NCI-H1048 (cell line): ENCODE measurements at places on chromosomes 11 and 22.

GRCh38 chr22:19916941-19917340 is 24.6 kb upstream of the COMT start:
- DNase-seq, result no peak

GRCh38 chr11:125167292-125167953 is 2.9 kb downstream of the PKNOX2 start:
- DNase-seq, result no peak

DNA sequence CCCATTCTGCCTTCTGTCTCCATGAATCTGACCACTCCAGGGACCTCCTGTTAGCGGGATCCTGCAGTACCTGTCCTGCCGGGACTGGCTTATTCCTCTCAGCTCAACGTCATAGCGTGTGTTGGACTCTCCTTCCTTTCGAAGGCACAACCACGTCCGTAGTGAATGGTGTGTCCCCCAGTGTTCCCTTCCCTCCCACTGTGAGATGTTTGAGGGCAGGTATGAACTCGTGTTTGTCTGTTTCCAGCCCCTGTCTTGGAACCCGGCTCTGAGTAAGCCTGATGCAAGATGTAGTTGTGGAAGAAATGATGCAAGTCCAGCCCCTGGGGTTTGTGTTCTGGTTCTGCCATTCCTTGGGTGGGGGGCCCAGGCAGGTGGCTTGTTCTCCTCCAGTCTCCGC is 10.5 kb upstream of the MYEOV start:
- no peak for DNase-seq

GRCh38 chr11:134501406-134502152 is 89.5 kb upstream of the B3GAT1 start:
- DNase-seq, result no peak

DNA sequence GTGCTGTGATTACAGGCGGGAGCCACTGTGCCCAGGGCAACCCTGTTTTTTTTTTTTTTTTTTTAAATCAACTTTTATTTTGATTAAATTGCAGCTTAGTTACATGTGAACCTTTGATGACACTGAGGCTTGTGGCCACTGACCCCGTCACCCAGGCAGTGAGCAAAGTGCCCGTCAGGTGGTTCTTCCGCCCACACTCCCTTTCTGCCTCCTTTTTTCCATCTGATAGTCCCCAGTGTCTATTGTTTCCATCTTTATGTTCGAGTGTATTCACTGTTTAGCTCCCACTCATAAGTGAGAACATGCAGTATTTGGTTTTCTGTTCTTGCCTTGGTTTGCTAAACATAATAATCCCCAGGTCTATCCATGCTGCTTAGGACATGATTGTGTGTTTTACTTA is 110.9 kb upstream of the GRK3 start:
- no peak for DNase-seq

DNA sequence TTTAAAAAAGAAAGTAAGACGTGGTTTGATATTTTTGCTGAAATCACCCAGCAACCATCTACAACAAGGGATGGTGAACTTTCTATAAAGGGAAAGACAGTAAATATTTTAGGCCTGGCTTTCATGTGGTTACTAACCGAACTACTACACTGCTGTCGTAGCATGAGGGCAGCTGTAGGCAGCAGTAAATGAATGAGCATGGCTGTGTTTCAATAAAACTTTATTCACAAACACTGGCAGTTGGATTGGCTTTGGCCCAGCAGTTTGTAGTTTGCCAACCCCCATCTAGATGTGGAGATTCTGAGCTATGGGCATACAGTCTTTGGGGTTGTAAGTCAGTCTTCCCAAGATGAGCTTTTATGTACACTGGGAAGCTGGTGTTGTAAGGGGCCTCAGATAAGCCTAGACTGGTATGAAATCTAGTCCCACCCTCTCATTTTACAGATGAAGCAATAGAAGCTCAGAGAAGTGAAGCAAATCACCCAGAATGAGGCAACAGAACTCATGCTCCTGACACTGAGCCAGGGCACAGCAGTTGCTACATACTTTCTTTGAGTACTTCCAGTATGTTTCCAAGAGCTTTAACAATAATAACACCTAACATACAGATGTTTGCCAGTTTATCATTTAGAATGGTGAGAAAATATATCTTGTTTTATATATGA is 204.4 kb downstream of the ADAMTS15 start:
- no peak for DNase-seq

- no peak for DNase-seq
These were observed 27.8 kb downstream of the MORC2 start for GRCh38 chr22:30940685-30941362.

DNA sequence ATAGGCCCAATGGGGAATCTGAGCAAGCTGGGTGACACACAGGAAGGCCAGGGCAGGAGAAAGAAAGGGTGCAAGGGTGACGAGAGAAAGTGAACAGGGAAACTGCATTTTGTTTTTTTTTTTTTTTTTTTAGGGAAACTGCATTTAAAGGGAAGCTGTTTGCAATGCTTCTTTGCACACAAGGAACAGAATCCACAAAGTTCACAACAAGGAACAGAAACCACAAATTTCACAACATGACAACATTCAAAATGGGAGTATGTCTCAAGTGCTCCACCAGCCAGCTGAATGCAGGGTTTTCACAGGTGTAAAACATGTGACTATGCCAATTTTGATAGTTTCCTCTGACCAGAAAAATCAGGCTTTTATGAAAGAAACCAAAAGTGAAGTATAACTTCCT is 6.8 kb upstream of the PLAAT3 start:
- DNase-seq, result no peak

- DNase-seq, result no peak
These were observed 2.0 kb downstream of the SIPA1 start for GRCh38 chr11:65639623-65640482.

- no peak for DNase-seq
These were observed 9.9 kb downstream of the MS4A15 start for GRCh38 chr11:60766547-60766946.

GRCh38 chr22:35551549-35552177 is 11.0 kb downstream of the RASD2 start:
- no peak for DNase-seq

DNA sequence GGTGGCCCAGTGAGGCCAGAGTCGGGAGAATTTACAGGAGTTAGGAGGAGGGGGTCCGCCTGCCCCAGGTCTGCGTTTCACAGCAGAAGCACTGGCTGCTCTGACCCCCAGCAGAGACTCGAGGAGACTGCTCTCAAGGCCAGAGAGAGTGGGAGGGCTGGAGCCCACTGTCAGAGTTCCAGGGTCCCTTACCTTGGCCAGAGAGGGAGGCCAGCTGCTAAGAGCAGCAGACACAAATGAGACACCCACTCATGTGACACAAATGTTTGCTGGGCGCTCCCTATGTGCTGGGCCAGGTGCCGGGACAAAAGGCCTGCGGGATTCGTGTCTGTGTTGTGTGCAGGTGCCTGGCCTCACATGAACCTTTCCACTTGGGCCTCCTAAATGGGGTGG is 2.8 kb upstream of the TNFRSF13C start:
- no peak for DNase-seq

- DNase-seq, result no peak
These were observed 26.8 kb upstream of the TSKU start for GRCh38 chr11:76756341-76756741.

DNA sequence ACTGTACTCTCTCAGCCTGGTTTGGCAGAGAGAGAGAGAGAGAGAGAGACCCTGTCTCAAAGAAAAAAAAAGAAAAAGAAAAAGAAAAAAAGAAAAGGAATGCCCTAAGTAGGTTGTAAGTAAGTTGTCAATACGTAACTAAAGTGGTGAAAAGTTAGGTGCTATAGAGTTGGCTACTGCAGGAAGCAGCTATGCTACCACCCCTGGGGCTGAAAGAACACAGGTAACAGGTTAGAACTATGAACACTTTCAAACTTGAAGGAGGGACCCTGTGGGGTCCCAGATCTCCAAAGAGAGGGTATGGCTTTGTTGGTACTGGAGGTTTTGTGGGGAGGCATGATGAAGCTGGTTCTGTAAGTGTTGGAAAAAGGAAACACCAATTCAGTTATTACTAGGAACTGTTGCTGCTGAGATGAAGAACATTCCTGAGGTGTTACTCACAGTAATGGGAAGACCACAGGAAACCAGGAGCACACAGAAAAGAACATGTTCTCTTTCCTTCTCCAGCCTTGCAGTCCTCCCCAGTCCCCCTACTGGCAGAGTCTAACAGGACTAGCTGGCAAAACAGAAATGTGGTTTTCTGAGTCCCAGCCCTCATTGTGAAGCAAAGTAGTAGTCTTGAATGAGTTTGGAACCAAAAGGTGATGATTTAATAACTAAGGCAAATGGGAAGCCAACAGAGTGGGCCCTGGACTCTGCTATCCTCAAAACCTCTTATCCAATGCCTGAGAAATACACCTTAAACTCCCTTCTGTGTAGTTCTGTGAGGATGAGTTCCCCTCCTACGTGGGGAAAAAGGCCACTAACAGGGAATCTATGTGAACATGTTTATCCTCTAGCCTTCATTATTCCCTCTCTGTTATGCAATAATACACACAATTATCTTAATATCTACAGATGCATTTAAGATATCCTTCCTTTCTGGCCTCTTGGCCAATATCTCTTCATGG is 427.0 kb upstream of the DDI1 start:
- no peak for DNase-seq
